ENCODE measurements at places on chromosomes 3 and 15.
A peak's percentile ranks its signal among the peaks of the same experiment; 100 is the strongest.

GRCh38 chr3:4856136-4856535, 123.1 kb upstream of the BHLHE40 start:
- DNase-seq, result no peak

DNA sequence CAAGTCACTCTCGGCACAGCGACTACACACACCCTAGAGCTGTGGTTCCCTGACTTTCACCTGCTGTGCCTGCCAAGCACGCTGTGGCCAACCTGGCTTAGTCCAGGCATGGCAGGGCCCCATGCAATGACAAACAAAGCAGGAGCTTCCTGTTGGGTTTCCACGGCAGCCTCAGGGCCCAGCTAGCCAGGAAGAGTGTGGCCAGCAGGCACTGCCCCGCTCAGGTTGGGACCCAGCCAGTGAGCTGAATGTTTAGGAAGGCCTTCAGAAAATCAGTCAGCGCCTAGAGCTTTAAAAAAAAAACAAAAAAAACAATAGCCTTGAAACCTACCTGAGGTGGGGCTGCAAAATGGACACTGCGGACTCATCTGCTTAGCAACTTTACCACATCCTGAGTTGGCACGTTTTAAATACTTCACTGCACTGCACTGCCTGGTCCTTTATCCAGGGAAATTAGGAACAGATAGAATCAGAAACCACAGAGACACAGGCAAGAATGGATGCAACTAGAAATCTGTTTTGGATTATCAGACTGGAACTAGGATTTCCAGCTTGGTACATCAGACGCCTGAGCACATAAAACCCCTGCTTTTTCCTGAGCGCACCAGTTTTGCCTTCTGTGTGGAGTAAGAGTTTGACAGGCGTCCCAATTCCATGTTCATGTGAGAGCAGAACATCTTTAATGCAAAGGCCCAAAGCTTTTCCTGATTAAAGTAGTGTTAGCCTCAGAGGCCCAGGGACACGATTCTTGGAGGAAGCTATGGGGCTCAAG, 36.2 kb upstream of the LDHAL6B start:
- peak; percentile 23 for DNase-seq

- DNase-seq, result no peak
Observed at GRCh38 chr3:135081451-135081850, 286.4 kb downstream of the EPHB1 start.

GRCh38 chr15:63295341-63295740, 17.9 kb downstream of the APH1B start:
- DNase-seq, result no peak

GRCh38 chr3:134675726-134676256, 25.0 kb upstream of the KY start:
- no peak for DNase-seq

GRCh38 chr3:99458013-99458412, 180.4 kb upstream of the COL8A1 start:
- DNase-seq, result no peak

GRCh38 chr3:142502187-142502985, 54.5 kb upstream of the XRN1 start:
- DNase-seq, result no peak

DNA sequence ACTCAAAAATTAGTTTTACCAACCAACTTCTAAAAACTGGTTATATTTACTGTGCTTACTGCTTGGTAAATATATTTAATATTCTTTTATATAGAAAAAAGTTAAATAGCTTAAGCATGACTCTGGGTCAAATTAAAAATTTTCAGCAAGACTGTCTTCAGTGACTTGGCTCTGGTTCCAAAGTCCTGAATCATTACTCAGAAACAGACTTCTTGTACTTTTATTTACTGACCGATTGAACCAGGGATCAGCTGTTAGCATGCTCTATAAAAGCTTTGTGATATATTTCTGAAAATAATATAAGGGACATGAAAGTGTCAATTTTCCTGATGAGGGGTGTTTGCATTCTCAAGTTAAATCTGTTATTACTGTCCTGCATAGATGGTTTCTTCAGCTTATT, 164.3 kb downstream of the MCTP2 start:
- DNase-seq, result no peak

DNA sequence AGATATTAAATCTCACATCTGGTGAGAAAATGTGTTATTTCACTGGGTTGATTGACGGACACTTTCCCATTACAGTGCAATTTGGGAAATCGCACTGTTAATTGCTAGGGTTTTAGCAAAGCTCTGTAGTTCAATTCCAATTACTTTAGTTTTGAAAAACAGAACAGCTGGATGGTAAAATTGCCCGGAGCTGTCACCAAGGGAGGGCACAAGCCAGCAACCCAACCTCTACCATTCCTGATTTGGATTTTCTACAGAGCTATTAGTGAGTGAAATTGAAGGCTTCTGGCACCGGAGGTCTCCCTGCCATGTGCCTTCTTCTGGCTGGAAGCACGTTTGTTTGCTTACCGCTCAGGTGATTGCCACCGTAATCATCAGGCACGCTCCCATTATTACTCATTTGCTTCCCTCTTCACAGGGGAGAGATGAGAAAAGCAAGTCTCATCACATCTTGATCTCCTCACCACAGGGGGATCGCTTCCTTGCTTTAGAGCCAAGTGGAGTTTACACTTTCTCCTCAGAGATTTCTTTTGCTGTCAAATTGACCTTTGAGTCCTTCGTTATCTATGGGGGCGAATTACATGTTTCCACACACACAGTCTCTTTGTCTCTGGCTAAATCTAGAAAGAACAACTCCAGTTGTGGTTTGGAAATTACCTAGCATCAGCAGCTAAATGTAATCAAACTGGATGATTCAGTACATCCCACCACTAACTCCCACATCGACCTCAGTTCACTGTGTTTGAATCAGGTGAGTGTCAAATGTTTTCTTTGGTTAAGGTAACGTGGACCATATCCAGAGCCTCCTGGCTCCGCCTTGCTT, 421.7 kb upstream of the GOLIM4 start:
- DNase-seq, result peak; percentile 54

GRCh38 chr15:93345981-93346380, 257.0 kb upstream of the RGMA start:
- no peak for DNase-seq

DNA sequence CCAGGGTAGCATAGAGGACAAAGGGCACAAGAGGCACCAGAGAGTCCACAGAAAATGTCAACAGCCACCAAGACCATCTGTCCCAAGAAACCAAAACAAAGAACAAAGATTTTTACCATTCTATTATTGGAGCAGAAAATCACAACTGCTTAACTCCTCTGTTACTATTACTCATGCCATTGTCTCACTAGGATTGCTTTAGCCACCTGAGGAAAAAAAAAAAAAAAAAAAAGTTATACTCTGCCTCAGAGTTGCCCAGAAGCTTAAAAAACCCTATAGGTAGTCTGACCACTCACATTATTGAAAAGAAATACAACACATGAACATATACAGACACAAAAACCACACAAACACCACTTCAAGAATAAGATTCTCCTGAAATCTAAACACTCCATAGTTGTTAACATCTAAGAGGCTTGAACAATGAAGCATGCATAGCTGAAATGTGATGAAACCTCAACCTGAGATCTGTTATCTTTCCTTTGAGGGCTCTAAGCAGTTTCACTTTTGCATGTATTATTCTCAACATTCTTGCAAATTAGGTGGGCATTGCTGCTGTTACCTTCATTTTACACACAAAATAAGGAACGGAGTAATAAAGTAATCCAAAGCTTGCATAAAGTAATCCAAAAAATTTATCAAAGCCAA, 85.4 kb downstream of the IGSF11 start:
- DNase-seq, result no peak

DNA sequence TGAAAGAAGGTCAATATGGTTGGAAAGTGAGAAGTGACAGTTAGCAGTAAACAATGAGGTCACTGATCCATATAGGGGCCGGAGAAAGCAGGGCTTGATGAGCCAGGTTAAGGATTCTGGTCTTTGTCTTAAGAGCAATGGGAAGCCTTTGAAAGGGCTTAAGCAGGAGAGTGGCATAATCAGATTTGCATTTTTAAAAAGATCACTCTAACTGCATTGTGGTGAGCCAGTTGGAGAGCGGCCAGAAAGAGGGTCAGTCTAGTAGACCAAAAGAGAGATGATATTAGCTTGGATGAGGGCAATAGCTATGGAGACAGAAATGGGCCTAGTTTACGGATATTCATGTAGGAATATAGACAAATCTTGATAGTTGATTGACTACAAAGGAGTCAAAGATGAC, 46.6 kb downstream of the CPNE4 start:
- DNase-seq, result no peak
